ENCODE measurements at places on chromosomes 7 and 10.

DNA sequence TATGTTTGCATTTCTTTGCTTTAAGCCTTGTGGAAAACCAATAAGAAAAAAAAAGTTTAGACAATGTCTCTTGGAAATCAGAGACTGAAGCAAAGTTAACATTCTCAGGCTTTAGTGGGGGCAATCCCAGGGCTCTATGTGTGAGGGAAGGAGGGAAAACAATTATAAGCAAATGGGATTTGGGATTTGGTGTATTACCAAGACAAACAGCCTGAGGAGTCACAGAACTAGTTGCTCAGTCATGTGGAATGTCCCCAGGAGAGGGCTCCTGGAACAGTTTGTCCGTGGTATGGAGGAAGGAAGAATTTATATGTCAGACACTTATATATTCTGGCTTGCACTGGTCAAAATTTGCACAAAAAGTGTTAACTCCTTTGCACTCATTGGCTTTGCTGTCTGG is 562.9 kb upstream of the TPK1 start:
- no peak for DNase-seq

- no peak for DNase-seq
These were observed 181.2 kb upstream of the NOBOX start for GRCh38 chr7:144584726-144585125.

- no peak for DNase-seq
These were observed 5.5 kb downstream of the FXYD4 start for GRCh38 chr10:43376828-43377423.

DNA sequence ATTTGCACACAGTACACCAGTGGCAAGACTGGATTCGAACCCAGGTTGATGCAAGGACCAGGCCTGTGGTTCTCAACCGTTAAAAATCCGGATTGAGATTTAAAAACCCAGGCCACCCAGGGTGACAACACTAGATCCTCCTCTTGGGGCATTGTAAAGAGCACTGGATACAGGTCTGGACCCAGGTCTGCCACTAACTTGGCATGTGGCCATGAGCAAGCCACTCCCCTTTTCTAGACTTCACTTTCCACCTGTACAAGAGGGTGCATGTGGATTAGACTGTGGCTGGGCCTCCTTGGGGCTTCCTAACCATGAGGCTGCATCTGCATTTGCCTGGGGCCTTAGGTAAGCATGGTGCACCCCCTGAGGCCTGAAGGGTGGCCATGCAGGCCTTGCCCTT is 21.7 kb upstream of the SLC29A3 start:
- no peak for DNase-seq

DNA sequence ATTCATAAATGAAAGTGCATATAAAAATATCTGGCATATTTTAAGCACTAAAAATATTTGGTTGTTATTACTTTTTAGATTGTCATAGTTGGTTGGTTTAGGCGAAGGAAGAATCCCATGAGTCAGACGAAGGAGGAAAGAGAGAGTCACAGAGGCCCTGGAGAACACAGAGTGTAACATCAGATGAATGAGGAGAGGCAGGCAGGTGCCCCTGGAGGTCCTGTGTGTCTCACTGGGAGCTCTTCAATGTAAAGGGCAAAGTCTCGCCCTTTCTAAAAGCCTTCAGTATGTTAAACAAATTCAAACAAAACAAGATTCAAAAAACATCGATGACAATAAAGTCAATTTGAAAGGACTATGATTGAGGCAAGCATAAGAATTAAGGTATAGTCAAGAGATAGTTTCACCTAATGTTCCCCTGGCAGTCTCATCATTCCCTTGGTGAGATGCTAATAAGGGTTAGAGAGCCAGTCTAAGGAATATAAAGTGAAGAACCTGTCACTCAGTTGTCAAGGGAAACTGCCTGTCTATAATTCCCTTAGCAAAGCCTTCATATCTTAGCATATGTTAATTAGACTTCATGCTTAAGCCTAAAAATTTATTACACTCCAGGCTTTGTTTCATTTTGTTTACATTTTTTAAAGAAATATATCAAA is 194.3 kb downstream of the TPK1 start:
- DNase-seq: no peak

GRCh38 chr7:78493401-78493800 is 694.8 kb downstream of the PHTF2 start:
- DNase-seq: no peak

GRCh38 chr10:34637418-34637911 is 177.6 kb downstream of the PARD3 start:
- peak; percentile 42 for DNase-seq

GRCh38 chr10:86285136-86285790 is 81.3 kb downstream of the GRID1 start:
- no peak for DNase-seq

DNA sequence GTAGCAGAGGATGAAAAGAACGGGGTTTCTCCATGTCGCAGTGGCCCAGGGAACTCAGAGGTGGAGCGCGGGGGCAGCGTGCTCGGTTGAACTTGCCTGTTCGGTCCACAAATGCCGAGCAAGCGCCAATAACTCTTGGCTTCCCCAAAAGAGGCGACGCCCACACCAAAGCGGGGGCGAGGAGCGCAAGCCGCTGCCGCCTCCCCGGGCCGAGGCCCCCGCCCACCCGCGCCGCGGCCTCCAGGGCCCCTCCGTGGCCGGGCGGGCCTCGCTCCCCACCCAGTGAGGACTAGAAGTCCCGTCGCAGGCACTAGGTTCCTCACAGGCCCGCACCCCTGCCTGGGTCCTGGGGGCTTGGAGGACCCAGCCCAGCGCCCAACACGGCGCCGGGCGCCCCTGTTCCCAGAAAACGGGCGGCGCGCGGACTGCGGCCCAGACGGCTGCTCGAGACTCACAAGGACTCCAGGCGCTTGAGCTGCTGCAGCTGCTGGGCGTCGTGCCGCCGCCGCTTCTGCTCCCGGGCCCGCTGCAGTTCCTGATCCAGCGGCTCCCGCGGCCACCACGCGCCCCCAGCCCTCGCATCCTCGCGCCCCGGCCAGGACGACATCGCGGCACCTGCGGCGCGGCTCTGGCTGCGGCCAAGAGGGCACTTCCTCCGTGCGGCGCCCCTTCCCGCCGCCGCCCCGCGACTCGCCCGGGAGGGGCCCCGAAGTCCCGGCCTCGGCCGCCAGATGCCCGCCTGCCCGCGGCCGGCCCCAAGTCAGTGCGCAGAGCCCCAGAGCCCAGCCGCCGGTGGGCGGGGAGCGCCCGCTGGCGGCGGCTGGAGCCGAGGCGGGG is 14.6 kb upstream of the FKBP9 start:
- DNase-seq: peak; percentile 64

DNA sequence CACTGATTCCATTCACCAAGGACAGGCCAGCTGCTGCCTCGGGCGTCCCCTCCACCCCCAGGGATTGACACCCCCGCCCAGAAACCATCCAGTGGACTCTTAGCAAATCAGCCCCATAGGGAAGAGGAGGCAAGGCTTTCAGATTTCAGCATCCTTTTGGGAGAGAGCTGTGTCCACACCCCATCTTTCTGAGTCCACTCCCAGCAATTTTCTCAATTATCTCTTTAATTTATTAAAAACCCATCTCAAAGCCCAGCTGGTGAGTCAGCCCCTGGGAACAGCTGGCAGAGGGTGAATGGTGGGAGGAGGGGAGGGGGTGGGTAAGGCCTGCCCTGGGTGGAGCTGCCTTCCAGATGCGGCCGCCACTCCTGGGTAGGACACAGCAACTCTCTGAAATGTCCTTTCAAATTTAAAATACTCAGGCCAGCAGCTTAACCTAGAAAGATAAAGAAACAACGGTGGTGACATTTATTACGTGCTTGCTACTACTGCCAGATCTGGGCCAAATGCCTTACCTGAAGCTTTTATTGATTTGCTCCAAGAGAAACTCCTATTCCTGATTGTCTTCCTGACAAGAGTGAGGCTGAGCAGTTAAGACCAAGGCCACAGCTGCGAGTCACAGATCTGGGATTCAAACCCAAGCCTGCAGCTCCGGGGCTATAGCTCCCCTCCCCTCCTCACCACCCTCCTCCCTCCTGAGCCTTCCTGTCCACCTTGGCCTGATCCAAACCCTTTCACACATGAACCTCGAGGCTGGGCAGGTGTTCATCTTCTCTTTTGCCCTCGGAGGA is 120.4 kb downstream of the RGS10 start:
- DNase-seq: no peak

GRCh38 chr10:18479502-18479901 is 171.9 kb downstream of the NSUN6 start:
- DNase-seq: no peak

- DNase-seq: no peak
These were observed 326.6 kb upstream of the KLF6 start for GRCh38 chr10:4111643-4112042.

DNA sequence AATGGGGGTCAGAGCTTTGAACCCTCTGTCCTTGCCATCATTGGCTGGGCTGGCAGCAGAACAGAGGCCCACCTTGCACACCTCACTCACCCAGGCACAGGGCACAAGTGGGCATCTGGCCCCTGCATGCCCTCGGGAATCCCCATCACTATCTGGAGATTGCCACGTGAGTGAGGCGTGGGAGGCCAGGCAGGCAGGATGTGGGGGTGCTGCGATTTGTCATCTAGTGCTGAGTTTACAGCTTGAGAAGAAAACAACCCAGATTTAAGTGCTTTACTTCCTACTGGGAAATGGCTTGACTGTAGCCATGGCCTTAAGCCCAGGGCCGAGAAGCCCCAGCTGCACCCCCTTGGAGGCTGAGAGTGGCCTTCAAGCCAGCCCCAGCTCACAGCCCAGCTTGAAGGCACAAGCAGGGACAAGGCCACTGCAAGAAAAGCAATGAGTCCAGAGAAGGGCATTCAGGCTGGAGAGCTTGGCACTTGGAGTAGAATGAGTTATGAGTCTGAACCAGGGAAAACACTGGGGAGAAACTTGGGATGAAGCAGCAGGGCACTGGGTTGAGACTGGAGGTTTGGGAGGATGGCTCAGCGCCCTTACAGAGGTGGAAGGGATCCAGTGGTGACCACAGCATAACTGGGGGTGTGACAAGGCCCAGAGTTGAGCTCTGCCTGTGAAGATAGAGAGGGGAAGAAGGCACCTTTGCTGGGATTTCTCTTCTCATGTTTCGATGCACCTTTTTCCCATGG is 123.0 kb downstream of the CXCL12 start:
- DNase-seq: no peak

- no peak for DNase-seq
These were observed 161.8 kb downstream of the NRF1 start for GRCh38 chr7:129773328-129773731.

DNA sequence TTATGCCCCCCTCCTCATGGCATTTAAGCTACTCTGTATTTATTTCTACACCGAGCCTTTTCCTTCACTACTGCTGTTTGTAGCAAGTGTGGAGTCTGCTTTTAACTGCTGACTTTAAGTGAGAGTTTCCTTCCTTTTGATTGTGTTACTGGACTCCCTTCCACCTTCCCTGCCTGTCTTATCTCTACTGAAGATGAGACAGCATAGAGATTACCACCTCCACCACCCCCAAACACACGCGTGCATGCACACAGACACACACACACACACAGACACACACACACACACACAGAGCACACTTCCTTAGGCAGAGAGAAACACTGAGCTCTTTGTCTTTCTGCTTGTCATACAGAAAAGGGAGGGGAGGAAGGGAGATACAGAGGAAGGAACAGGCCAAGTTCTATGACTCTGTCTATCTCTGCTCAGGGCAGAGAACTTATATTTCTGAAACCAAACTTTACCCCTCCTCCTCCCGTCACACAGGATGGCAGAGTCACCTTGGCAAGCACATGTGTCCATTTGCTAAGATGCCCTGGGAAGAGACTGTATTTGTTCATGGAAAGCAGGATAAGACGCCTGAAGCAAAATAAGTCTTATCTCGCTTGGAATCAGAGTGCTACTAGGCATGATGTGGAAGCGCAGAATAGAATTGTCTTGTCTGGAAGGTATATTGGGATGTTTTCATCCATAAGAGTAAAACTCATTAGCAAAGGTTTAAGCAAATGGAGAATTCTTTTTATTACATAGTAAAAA is 81.8 kb upstream of the CAV2 start:
- DNase-seq: no peak

GRCh38 chr10:132624847-132625471 is 87.4 kb downstream of the INPP5A start:
- no peak for DNase-seq

DNA sequence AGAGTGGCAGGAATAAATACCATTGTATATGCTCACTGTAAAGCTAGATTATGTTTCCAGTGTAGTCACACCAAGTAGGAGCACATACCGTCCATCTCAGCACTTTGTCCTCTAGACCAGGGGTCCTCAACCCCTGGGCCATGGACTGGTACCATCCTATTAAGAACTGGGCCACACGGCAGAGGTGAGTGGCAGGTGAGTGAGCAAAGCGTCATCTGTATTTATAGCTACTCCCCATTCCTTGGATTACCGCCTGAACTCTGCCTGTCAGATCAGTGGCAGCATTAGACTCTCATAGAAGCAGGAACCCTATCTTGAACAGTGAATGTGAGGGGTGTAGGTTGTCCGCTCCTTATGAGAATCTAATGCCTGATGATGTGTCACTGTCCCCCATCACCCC is 735.3 kb downstream of the MAGI2 start:
- DNase-seq: no peak

GRCh38 chr7:6171532-6172223 is 100.7 kb downstream of the CYTH3 start:
- no peak for DNase-seq

DNA sequence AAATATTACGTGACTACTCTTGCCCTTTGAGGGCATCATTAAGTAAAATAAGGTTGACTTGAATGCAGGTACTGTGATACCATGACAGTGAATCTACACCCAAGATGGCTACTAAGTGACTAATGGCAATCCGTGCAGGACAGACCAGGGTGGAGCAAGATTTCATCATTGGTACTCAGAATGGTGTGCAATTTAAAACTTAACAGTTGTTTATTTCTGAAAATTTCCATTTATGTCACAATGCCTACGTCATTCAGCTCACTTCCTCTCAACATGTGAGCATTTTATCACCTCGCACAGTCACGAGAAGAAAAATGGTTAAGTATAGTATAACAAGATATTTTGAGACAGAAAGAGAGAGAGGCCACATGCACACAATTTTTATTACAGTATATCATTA is 50.3 kb upstream of the MET start:
- DNase-seq: no peak

Measured in activated T-helper 9 cell treated with anti-CD3 and anti-CD28 coated beads, Interleukin-2, amount 50 U/mL, for 16 hours (primary cell).